ENCODE measurements at places on chromosomes 1 and 21. TPM values are rescaled to one million over a fixed set of nuclear protein-coding genes. Genes with fewer than 3 reads are reported as not detected.
A peak's percentile ranks its signal among the peaks of the same experiment; 100 is the strongest.

DNA sequence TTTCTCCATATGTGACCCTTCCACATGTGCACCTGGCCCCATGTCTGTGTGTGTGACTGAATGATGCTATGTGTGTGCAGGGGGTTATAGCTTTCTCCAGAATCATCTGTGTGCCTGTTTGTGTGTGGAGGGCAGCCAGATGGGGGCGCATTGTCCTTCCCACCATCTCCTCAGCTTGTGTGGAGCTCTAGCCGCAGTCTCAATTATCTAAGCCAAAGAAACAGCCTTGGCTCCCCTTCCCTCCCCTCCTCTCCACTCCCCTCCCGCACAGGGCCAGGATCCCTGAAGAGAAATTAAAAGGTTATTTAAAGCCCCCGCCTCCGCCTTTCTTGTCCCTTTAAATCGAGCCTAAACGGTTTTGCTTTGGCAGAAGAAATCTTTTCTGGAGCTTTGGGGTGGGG, 1.8 kb upstream of the DMBX1 start:
- no peak for DNase-seq

GRCh38 chr1:9853249-9853595, 29.5 kb upstream of the CLSTN1 start:
- no peak for DNase-seq

DNA sequence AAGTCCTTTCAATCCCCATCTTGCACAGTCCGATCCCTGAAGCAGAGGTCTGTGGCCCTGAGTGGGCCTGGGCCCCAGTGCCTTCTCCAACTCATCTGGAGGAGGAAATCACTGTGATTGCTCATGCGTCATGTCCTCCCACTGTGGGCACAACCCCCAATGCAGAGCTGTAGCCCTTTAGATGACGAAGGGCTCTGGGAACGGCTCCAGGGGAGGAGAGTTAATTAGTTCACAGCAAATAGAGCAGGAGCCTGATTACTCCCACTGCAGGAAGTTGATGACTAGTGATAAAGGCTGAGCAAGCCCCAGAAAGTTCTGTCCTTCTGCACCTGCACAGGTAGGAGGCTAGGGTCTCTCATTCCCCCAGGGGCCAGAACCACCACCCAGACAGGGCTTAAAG, 111.5 kb downstream of the CCDC185 start:
- no peak for DNase-seq

The DDI2 gene
- total RNA-seq, result 53.1 TPM

The LELP1 gene
- total RNA-seq, result not detected

- DNase-seq, result no peak
Observed at GRCh38 chr1:52727956-52728656, 1.9 kb downstream of the ZYG11B start.

GRCh38 chr1:94504601-94505000, 37.0 kb downstream of the F3 start:
- DNase-seq, result no peak

The GBP7 gene
- total RNA-seq, result not detected

The SERPINC1 gene
- 1.0 TPM for total RNA-seq

DNA sequence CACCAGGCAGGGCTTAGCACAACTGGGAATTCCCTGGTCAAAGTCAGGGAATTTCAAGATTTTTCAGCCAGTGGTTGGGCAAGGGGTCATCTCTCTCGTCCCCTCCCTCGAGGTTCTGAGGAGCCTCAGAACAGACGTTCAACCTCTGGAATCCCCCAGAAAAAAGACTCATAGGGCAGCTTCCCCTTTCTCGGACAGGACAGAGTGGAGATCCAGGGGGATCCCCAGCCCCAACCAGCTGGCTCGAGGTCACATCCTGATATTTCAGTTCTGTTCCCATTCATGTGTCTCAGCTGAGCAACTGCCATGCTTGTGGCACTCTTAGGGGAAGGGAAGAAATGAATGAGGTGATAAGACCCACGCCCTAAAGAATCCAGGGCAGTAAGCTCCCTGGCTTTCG, 4.9 kb upstream of the LAD1 start:
- DNase-seq, result no peak

The S100A3 gene
- total RNA-seq, result 1.2 TPM

GRCh38 chr1:169753549-169753948, 19.7 kb upstream of the SELE start:
- no peak for DNase-seq

DNA sequence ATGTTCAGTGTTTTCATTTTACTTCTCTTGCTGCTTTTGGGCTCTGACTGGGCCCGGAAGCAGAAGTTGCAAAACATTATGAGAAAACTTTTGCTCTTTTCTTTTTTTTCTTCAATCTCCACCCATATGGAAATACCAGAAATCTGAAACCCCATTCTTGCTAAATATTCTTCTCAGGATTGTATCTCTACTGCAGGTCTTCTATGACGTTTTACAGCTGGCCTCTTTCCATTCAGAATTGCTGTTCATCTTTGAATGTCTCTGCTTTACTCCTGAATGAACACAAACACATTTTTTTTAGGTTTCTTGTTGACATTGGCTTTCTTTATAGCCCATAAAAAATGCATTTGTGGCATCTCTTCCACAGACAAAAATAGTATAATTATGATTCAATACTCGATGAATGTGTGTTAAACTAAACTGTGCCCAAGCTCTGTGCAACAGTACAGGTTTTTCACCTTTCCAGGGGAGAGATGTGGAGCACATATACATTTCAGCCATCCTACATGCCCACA, 18.8 kb downstream of the PTPRC start:
- no peak for DNase-seq

DNA sequence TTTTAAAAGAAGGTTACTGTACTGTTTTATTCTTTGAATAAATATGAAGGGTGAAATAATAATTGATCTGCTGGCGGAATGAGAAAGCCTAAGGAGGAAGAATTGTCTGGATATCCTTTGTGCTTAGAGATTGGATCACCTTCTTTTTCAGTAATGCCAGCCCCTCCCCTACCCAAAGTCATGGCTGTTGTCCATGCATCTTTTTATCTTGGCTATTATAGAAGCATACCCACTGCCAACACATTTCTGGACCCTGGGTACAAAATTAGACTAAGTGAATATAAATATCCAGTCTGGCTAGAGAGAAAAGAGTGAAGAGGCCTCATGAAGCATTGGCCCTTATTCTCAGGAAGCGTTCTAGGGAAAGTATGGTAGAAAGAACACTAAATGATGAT, 28.1 kb downstream of the AK4 start:
- no peak for DNase-seq

DNA sequence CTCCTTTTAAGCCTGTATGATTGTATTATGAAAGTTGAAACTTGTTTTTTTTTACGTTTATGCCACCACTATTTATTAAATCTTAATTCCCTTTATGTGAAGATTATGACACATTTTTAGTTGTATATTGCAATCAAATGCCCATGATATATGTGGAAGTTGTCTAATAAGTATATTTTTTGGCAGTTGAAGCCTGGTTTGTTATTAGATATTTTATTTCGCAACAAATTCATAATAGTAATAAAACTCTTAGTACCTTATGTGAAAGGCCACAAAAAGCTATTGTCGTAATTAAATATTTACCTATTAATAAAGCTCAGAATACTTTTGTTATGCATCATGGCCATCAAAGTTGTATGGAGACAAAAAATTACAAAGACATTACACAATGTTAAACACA, 386.8 kb downstream of the NCAM2 start:
- DNase-seq, result no peak

- no peak for DNase-seq
Observed at GRCh38 chr1:38773483-38773882, 86.1 kb downstream of the RRAGC start.

The AADACL4 gene
- total RNA-seq, result not detected

The DNAJC16 gene
- 8.8 TPM for total RNA-seq

DNA sequence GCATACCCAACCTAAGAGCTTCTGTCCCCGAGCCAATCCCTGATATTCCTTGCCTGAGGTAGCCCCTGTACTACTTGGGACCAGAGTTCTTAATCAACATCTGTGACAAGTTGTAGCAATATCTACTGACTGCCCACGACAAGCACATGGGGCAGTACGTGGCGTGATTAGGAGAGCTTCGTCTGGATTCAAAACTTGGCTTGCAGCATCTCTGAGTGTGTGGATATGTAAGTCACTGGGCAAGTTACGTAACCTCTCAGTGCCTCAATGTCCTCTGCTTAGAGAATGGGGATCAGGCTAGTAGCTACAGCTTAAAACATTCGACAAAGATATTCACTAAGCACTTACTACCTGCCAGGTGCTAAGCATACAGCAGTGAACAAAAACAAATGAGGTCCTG, 5.0 kb downstream of the HSPG2 start:
- peak; percentile 60 for DNase-seq

DNA sequence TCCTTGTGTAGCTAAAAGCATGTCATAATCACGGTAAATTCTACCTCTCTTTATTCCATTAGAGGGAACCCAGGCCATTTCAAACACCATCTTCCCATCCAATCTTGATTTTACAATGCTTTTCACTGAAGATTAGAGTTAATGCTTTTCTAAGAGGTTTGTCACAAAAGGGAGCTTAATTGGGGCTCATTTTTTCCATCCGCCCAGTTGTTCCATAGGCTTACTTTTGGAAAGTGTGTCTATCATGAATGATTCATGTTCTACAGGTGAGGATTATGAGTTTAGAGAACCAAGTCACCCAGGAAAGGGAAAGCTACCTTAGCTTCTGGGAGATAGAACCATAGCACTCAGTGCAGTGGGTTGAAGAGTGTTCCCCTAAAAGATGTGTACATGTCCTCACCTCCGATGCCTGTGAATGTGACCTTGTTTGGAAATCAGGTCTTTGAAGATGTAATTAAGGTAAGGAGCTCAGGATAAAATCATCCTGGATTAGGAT, 286.9 kb upstream of the RUNX1 start:
- DNase-seq, result no peak

DNA sequence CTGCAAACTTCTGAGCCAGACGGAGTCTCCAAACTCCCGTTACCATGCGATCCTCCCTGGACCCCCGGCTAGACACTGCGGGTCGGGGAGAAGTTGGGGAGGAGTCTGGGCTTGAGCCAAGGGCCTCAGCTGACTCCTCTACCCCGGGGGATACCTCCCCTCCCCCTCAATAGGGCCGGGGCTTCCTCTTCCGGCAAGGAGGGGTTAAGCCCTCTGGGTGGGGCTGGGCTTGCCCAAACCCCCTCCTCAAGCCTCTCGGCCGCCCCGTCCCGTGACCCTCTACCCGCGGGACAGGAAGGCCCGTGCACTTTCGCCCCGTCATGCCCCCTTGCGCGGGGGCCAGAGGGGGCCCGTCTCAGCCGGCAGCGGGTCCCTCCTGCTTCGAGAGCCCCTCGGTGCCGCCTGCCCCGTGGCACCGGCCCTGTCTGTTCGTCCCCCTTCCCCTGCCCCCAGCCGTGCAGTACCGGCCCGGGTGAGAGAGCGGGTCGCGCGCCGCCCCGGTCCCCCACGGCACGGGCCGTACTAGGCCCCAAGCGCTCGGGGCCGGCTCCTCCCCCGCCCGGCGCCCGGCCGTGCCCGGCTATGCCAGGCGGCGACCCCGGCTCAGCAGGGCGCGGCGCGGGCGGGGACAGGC, 652 bp downstream of the ARL8A start:
- DNase-seq, result peak; percentile 51

DNA sequence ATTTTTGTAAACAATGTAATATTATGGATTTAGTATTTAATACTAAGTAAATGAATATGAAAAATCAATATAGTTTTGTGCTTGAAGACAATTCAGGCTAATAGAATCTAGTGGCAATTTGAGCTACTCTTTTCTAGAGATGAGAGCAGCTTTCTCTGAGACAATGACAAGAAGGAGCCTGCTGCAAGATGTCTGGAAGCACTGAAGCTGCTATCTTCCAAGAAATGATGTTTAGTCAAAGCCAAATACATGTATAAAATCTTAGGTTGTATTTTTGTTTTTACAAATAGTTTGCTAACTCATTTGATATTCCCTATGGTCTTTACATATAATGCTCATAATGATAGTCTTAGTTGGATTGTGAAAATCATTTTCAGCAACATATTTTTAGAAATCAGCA, 103.9 kb upstream of the COL24A1 start:
- no peak for DNase-seq

DNA sequence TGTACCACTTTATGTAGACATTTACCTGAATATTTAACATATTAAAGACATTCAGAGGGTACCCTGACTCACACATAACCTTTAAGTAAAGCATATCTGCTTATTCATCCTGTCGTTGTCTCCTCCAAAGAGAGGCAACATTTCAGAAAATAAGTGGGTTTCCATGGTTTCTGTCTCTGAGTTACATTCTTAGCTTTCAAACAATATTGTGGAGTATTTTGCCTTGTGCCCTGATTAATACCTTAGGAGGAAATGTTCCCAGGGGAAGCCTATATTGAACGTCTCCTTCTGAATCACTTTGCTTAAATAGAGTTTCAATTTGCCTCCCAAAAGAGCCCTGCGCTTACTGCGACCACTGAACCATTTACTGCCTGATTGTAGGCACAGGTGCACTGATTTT, 26.1 kb downstream of the PALMD start:
- DNase-seq, result no peak

Data from uterus (tissue), 4 donors.